ENCODE measurements at places on chromosomes 4 and X. TPM values are rescaled to one million over a fixed set of nuclear protein-coding genes. Genes with fewer than 3 reads are reported as not detected.

- DNase-seq: peak; percentile 21
Observed at GRCh38 chrX:33434256-33435092, 223.1 kb upstream of the DMD start.

DNA sequence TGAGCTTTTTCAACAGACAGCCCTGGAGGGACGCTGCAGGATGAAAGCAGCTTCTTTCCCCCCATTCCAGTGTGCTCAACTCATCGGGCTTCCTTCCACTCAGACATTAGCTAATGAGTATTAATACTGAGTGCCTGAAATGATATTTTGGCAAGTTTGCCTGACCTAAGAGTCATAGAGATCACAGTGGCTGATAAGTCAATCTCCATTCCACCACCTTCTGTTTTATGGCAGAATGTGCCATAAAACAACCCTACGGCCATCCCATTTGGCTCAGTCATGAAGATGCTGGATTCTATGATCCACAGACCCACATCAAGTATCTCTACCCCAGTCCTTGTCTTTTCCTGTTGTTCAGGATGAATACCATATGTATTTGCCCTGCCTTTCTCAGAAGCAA is 48.3 kb upstream of the MAB21L2 start:
- DNase-seq: no peak

DNA sequence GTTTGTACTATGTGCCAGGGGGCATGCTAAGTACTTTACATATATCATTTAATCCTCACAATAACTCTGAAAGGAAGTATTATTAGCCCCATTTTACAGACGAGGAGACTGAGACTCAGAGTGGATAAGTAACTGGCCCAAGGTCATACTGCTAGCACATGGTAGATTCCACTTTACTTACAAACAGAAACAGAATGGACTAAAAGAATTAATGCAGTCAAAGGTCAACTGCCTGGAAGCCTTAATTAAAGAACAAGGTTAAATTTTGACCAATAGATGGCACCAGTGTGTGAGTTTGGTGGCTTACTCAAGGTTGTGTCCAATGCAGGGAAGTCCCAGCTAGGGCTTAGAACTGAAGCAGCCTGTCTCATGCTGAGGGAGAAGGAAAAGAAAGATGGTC is 4.7 kb downstream of the RIPPLY1 start:
- DNase-seq: no peak

GRCh38 chrX:129876771-129877305 is 29.1 kb upstream of the UTP14A start:
- DNase-seq: no peak

- DNase-seq: no peak
Observed at GRCh38 chr4:156694413-156694812, 277.2 kb downstream of the PDGFC start.

XK gene
- total RNA-seq: 0.22 TPM

TREX2 gene
- 4.4 TPM for total RNA-seq

SH3BP2 gene
- total RNA-seq: 75.4 TPM

IL13RA2 gene
- total RNA-seq: not detected

JAKMIP1 gene
- total RNA-seq: 2.5 TPM

Data from tibial nerve (tissue), 4 donors.